ENCODE measurements at places on chromosomes 5 and 9. TPM values are rescaled to one million over a fixed set of nuclear protein-coding genes. Genes with fewer than 3 reads are reported as not detected.

DNA sequence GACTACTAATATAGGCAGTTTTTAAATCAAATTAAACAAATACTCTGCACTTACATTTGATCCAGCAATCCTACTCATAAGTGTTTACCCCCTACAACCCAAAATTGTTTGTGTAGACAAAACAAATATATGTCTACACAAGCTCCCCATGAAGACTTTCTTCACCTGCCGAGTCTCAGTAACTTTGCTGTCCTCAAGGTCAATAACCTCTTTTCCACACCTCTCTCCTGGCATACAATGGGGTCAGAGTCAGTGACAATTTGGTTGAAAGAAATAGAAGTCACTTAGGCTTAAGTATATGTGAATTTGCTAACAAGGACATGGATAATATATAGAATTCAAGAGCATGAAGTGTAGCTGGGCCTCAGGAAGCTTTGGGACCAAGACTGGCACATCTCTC is 29.1 kb downstream of the APBA1 start:
- no peak for DNase-seq

- DNase-seq, result no peak
Observed at GRCh38 chr9:71592400-71592799, 175.9 kb downstream of the CEMIP2 start.

GRCh38 chr5:105677291-105677690 is 1993.4 kb downstream of the EFNA5 start:
- no peak for DNase-seq

GRCh38 chr5:5178580-5178979 is 38.5 kb downstream of the ADAMTS16 start:
- DNase-seq, result no peak

DNA sequence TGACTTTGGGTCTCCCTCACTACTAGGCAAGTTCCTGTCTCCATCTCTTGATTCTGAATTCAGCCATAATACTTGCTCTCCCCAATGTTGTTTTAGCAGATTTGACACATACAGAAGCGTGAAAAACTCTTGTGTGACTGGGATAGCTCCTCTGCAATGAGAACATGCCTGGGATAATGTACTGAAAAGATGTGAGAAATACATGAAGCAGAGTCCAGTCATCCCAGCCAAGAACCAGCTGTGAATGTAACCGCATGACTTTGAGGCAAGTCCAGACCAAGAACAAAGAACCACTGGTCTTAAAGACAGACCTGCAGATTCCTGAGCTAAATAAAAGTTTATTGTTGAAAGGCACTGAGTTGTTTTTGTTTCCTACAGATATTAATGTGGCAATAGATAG is 135.0 kb downstream of the NMUR2 start:
- DNase-seq, result no peak

Gene ZMAT2
- total RNA-seq, result 42.3 TPM
